Skeletal muscle cell (primary cell): ENCODE measurements at places on chromosomes 13 and 19.

- no peak for DNase-seq
These were observed 30.9 kb downstream of the ZNF611 start for GRCh38 chr19:52703917-52704316.

DNA sequence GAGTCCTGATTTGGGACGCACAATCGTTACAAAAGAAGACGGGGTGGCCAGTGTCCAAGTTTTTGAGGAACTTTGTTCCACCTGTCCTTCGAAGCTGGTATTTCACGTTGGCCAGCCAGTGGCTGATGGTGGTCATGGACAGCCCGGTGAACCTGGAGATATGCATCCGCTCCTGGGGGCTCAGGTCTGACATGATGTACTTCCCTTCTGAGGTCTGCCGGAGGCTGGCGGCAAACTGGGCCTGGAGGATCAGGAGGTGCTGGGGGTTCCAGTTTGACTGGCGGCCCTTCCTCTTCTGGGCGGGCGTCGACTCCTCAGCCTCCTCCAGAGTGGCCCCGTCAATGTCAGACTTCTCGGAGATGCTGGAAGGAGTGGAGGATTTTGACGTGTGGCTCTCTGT, 72.4 kb downstream of the TSHZ3 start:
- DNase-seq = no peak

DNA sequence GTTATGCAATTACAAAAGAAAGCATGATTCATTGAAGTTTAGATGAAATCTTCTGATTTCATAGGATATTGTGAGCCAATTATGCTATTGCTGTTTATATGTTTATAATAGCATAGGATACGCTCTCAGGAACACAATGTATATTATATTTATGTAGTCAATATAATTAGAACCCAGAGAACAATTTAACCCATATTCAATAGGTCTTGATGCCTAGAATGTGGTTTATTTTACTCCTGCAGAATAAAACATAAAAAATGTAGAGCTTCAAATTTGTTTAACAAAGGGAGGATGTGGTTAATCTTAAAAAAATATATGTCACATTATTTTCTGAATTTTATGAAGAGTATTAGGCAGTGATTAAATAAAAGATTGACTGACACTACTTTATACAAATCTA, 380.8 kb upstream of the SPRY2 start:
- DNase-seq = no peak

DNA sequence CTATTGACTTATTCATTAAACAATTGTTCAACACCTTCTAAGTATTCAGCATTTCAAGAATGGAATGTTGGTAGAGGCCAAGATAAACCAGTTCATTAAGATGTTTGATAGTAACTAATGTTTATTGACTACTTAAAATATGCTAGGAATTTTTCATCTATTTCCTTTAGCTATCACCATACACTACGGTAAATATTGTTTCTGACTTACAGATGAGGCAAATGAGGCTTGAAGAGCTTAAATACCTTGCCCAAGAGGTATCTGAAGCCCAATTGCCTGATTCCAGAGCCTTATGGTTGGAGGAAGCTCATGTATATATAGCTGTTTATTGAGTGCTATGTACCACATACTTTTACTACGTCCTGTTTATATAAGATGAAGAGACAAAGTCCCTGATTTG, 286.2 kb downstream of the NDFIP2 start:
- no peak for DNase-seq

GRCh38 chr19:49890349-49891311, 6.1 kb downstream of the IL4I1 start:
- no peak for DNase-seq

GRCh38 chr19:17209126-17210036, 5.8 kb upstream of the USE1 start:
- DNase-seq = no peak

DNA sequence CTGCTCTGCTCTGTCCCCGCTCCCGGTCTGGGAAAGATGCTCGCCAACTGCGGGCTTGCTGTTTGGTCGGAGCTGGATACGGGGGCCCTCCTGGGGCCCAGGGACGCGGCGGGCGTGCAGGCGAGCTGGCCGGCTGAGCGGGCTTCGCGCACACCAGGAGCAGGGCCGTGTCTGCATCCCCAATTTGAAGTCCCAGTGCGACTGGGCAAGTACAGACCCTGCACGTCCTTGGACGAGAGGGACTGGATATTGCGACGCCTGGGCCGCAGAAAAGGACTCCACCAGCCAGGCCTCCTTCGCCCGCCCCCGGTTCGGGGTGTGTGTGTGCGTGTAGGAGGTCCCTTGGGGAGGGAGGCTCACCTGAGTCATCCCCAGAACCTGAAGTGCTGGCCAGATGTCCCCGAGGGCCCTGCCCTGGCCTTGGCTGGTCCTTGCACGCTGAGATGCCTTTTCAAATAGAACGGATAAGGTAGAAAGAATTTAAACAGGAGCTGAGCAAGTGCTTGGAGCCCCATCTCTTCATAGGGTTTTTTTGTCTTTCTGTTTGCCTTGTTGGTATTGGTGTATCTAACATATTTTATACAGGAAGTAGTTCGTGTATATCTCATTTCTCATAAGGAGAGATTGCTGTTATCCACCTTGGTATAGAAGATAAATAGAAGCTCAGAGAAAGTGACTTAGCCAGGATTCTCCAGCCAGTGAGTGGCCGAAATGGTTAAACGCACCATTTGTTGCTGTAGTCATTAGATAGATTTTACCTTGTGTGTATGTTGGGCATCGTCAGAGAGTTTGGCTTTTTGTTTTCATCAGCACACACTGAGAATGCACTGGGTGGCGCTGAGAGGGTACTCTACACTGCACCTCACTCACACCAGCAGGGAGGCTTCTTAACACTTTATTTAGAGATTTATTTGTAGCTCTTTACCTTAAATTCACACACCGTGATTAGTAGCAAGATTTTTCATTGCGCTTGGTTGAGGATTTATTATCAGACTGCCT, 1.1 kb downstream of the NAXD start:
- DNase-seq = peak; percentile 52

DNA sequence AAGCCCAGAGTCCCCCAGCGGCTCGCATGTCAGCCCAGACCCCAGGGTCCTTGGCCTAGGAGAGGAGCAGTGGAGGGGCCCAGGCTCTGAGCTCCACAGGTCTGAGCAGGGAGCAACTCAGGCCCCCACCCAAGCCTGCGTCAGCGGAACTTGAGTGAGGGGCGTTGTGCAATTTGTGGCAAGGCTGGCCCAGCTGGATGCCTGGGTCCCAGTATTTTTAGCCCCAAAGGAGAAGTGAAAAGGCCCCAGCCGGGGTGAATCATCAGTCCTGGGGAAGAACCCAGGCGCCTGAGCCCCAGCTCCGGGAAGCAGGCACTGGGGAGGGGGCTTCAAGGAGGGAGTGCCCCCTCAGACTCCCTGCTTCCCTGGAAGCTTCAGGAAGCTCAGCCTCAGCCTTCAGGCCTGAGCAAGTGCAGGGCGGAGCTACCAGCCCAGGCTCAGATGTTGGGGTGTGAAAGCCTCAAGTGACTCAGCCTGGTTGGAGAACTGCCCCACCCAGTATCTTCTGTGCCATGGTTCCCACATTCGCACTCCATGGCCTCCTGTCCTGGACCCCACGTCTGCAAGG, 7.2 kb downstream of the MED29 start:
- peak; percentile 53 for DNase-seq

- no peak for DNase-seq
These were observed 143.3 kb upstream of the IPO5 start for GRCh38 chr13:97810152-97810551.

- no peak for DNase-seq
These were observed 10.6 kb downstream of the CAPN12 start for GRCh38 chr19:38733493-38734175.

DNA sequence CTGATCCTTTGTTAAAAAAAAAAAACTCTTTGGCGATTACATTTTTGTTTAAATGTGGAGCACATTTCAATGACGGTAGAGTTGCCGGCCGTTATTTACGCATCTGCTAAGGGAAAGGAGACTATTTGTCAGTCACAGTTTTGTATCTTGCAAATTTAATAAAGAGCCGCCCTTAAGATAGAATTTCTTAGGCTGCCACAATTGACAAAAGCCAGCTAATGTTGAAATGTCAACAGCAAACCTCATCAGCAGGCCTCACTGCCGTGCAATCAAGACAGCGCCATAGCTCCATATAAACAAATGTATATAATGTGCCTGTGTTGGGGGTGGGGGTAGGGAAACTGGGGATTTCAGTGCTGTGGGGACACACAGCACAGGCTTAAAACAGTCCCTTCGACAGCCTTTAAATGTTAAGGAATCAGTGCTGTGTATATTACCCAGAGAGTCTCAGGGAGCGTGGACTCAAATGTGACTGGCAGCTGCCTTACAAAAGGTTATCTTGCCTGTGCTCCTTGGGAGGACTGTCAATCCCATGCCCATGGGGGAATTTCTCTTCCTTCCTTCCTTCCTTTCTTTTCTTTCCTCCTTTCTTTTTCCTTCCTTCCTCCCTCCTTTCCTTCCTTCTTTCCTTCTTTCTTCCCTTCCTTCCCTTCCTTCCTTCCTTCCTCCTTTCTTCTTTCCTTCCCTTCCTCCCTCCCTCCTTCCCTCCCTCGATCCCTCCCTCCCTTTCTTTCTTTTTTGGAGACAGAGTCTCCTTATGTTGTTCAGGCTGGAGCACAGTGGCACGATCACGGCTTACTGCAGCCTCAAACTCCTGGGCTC, 108.0 kb downstream of the URI1 start:
- DNase-seq = no peak

DNA sequence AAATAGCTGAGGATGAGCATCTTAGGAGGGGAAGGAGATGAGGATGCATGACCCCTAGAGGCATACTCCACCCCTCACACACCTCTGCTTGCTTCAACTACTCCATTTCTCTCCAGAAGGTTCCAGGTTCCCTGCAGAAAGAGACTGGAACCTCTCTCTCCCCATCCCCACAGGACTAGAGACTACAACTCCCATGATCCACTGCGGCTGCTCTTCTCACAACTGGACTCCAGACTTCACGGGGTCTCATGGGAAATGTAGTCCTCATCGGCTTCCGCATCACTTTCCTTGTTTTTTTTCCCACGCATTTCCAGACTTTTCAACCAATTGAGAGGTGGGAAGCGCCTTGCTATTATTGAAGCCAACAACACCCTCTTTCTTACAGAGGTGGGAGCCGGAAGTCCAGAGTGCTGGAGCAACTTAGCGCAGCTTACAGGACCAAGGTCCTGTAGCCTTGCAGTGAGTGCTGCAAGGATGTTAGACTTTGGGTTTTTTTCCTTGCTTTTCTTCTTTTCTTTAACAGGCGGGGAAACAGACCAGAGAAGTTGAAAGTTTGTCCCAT, 13.9 kb upstream of the CACNG6 start:
- peak; percentile 59 for DNase-seq

- no peak for DNase-seq
These were observed 4.8 kb upstream of the NFIC start for GRCh38 chr19:3361384-3362216.

DNA sequence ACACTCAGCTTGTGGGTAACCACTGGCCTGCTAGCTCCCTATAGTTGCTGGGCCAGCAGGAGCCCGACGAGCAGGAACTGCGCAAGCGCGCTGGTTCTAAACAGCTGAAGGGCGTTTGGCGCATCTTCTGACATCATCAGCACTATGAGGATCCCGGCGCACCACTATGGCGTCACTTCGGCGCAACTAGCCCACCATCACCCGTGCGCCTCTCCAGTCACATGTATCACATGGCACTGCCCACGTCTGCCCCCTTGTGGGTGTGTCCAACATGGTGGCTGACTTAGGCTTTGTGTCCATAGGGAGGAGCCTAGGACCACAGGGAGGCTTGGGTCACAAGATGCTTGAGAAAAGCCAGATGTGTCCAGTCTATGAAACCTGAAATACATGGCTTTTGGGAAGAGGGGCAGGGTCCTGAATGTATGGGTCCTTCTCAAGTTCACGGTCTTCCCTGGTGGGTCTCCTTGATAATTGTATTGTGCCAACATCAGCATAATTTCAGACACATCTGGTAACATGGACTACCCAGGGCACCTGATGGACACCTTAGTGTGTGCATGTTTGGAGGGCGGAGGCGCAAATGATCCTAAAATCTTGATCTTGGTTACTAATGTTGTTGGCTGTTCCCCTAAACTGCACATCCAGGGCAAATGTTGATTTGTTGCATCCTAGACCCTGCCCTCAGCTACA, 18.0 kb downstream of the KLK4 start:
- DNase-seq = no peak

- no peak for DNase-seq
These were observed 59.6 kb downstream of the EFNB2 start for GRCh38 chr13:106475852-106476251.

- DNase-seq = no peak
These were observed 539.6 kb upstream of the SLITRK5 start for GRCh38 chr13:87131611-87132010.

DNA sequence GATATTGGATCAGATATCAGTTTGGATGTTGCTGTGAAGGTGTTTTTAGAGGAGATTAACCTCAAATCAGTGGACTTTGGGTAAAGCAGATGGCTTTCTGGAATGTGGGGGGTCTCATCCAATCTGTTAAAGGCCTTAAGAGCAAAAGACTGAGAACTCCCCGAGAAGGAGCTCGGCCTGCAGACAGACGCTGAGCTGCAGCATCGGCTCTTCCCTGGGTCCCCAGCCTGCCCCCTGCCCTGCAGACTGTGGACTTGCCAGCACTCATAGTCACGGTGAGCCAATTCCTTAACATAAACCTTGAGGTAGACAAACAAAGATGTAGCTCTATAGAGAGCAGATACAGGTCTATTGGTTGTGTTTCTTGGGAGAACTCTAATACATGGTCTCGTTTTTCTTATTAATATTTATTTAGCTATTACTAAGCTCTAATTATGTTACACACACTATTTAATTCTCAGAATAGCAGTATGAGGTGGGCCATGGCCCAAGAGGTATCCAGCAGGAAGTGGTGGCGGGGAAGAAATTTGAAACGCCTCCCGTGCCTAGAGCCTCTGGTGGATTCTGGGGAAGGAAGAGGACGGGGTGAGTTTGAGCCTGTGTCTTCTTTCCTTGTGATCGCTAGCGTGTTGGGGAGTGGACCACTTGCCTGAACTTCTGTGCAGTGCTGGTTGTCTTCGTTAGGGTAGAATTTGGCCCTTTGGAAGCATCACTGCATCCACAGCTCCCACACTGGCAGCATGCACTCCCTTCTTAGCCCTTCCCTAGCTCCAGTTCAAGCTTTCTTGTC, 305.3 kb downstream of the TEX29 start:
- DNase-seq = no peak

DNA sequence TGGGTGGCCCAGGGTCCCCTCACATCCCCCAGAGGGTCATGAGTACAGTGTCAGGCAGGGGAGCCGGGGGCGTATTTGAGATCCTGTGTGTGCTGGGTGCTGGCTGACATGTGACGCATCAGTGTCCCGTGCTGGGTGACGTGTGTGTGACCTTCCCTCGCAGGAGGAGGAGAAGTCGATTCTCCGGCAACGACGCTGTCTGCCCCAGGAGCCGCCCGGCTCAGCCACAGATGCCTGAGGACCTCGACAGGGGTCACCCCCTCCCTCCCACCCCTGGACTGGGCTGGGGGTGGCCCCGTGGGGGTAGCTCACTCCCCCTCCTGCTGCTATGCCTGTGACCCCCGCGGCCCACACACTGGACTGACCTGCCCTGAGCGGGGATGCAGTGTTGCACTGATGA, 25.8 kb downstream of the PNPLA6 start:
- no peak for DNase-seq

GRCh38 chr19:4429771-4430171, 27.3 kb downstream of the CHAF1A start:
- no peak for DNase-seq

- DNase-seq = no peak
These were observed 50.2 kb upstream of the GTF3A start for GRCh38 chr13:27374126-27374613.
